ENCODE measurements at places on chromosomes 1 and 21. TPM values are rescaled to one million over a fixed set of nuclear protein-coding genes. Genes with fewer than 3 reads are reported as not detected.

The NTRK1 gene
- total RNA-seq: 0.23 TPM

The CFAP74 gene
- total RNA-seq: 0.39 TPM

The MTARC1 gene
- total RNA-seq: 25.8 TPM

The EDN2 gene
- total RNA-seq: 0.39 TPM

The ROR1 gene
- 54.6 TPM for total RNA-seq

The AMY1A gene
- total RNA-seq: not detected

The PAPPA2 gene
- 0.27 TPM for total RNA-seq

The TNFAIP8L2 gene
- not detected for total RNA-seq

The AMY1B gene
- total RNA-seq: not detected

The SPRR2G gene
- not detected for total RNA-seq

The WRAP73 gene
- total RNA-seq: 33.8 TPM
